AG09309 (cell line): ENCODE measurements at places on chromosomes 5 and 9.

DNA sequence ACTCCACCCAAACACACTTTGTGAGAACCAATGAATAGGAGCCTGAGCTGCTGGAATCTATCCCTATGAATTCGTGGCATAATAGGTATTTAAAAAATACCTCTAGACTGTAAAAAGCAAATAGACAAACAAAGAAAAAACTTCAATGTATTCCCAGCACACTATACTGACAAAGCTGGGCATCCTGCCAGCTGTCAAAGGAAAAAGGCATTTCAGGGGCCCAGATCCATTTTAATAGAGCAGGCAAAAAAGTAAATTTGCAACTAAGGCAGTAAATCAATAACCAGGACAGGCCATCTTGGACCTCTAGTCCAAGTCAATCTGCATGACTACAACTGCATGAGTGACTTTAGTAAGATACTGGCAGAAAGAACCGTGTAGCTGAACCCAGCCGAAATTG lies 25.6 kb upstream of the LARP1 start:
- no peak for DNase-seq

DNA sequence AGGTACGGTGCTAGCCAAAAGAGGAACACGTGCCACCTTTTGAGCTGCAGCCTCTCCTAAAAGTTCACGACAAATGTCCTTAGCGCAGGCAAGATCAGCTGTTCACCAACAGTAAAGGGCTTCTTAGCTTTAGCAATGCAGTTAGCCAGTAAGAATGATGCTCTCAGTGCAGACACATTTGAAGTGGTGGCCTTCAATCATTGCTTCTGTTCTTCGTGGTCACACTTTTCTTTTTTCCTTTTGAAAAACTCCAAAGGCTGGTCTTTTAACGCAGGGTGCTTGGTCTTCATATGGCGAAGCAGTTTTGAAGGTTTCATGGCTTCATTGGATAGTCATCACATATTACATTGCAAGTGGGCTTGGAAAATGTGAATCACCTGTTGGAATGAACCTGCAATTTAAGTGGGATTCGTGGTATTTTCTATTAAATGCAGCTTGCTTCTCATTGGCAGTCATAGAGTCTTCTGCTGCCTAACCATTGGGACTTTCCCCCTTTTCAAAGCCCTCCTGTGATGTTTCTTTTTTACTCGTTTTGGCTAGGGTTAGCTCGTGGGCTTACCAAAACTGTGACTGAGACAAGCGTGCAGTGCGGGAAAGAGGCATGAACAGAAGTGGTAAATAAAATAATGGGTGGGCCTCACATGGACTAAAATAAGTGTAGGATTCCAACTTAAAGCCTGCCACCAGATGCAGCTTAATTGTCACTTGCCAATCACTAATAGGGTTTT lies 100.9 kb downstream of the MRPL36 start:
- no peak for DNase-seq

DNA sequence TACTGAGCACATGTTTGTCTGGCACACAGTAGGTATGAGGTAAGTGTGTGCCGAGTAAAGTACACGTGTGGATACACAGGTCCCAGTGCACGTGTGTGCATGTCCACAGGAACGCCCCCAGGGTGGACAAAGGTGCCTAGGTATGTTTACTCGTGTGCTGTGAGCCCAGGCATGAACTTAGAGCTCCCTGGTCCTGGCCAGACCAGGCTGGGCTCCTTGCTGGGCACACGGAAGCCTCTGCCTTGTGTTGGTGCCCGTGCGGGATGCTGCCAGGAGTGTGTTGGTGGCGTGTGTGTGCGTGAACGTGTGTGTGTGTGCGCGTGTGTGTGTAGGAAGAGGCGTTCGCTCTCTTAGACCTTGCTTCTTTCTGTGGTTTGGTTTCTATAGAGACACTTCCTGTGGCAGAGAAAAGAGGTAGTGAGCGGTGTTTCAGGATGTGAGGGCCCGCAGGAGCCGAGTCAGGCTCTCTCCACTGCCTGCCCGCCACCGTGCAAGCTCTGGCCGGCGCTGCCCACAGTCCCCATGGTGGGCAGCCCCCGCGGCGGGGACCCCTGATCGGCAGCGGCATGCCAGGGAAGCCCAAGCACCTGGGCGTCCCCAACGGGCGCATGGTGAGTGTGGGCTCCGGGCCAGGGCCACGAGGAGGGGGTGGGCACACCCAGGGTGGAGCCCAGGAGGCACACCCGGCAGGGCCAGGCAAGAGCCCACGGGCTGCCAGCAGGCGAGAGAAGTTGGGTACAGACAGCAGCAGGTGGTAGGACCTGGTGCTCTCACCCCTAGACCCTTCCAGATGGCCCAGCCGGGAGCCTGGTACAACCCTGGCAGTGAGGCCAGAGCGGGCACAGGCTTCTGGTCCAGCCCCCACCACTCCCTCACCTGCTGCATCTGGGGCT lies at the start of gene RGS14:
RGS14 (plus strand) TSS at position 466 of the 893 bp plus-strand sequence; CDS start at position 567, 101 bp downstream.
- no peak for DNase-seq

DNA sequence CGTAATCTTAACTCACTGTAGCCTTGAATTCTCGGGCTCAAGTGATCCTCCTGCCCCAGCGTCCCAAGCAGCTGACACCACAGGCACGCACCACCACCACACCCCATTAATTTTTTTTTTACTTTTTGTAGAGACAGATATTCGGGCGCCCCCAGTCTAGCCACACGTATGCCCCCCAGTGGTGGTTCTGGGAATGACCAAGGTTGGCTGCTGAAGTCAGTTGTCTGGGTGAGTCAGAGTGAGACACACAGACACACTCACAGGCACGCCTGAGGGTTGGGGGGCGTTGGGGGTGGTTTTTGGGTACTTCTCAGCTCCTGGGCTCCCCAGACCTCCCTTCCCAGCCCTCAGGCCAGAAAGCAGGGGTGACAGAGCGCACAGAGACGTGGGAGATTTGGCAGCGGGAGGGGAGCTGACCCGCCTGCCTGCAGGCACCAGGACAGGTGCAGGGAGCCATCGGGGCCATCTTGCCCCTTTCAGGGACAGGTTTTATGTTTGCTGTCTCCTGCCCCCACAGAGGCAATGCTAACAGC lies 4.2 kb upstream of the ENTPD8 start:
- DNase-seq, result peak; percentile 18

DNA sequence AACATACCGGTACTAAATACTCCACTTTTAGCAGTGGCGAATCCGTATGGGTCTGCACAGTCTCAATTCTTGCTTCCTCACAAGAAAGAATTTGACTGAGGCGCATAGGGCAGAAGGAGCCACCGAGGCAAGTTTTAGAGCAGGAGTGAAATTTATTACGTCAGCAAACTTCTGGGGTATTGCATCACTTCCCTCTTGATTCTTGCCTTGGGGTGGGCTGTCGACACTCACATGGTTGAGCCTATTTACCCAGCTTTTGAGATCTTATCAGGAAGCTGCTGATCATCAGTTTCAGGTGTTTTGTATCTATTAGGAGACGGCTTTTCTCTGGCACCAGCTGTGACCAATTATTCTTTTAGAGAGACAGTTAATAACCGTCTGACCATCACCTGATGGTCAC lies 111.5 kb upstream of the CCNH start:
- no peak for DNase-seq

- DNase-seq, result no peak
These were observed 20.3 kb upstream of the MATR3 start for GRCh38 chr5:139273322-139273571.

DNA sequence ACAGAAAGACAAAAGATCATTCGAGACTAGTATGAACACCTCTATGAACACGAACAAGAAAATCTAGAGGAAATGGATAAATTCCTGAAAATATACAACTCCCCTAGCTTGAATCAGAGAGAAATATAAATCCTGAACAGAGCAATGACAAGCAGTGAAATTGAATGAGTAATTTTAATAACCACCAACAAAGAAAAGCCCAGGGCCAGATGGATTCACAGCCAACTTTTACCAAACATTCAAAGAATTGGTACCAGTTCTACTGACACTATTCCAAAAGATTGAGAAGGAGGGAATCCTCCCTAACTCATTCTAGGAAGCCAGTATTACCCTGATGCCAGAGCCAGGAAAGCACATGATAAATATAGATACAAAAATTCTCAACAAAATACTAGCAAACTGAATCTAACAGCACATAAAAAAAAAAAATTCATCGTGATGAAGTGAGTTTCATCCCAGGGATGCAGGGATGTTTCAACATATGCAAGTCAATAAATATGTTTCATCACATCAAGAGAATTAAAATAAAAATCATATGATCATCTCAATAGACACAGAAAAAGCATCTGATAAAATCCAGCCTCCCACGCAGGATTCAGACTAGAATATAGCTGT lies 25.2 kb upstream of the PTGER4 start:
- no peak for DNase-seq

GRCh38 chr9:16516891-16517290 lies 353.6 kb downstream of the BNC2 start:
- no peak for DNase-seq

- no peak for DNase-seq
These were observed 29.8 kb downstream of the PCDHAC2 start for GRCh38 chr5:140996060-140996459.

- no peak for DNase-seq
These were observed 196.4 kb upstream of the NUDT12 start for GRCh38 chr5:103758996-103759395.

DNA sequence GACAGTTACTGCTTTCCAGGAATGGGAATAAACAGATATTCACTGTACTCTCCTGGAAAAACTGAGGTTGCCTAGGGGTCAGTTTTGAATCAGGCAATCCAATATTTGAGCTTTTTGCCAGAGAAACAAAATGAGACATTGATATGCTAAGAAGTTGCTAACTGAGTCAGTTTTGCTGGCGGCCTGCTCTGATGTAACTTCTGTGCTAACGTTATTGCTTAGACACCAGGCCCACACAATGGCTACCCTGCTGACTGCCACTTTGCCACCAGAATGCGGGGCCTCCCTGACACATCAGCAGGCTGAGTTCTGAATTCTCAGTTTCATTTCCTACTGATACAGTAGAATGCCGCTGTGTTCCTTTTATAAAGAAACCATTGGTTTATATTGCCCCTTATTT lies 18.2 kb upstream of the ZNF618 start:
- no peak for DNase-seq

DNA sequence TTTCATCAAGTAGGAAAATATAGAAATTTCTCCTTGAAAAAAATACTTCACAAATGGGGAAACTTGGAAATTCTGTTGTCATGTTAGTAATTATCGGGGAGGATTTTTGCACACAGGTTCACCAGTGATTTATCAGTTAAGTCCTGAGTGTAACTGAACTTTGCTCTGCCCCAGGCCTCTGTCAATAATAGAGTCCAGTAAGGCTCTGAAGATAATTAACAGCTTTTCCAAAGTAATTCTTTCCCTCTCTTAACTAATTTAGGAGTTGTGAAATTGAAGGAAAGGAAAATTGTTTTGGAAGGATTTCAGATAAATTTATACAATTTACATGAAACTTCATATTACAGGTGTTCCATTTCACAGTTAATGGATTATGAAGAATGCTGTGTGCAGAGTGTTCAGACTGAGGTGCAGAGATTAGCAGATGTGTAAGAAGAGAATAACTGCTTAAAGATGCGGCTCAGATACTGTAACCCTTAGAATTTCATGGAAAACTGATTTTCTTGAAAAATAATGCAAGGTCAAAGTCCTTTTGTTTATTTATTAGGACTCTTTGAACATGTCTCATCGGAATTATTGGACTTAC lies 2.9 kb upstream of the AGXT2 start:
- DNase-seq, result no peak

DNA sequence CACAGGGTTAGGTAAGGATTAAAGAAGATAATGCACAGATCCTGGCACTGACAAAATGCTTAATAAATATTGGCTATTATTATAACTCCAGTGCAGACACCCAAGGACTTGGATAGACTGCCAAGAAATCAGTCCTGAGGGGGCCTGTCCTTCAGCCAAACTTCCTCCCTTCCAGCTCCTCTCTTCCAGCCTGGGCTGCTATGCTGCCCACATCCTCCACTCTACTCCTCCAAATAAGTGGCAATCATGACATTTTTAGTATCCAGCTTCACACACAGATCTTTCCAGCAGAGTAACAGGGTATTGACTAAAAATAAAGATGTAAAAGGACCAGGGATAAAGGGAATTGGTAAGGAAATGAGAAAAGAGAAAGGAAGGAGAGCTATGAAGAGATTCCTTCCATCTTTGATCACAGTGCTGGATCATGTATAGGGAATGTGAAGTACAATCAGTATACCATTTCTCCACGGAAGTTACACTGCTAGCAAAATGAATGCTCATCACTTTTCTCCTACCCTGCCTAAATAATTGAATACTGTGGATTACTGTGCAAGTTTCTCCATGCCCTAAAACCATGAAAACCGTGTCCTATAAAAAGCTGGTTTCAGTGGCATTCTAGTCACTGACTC lies 136.0 kb upstream of the OSMR start:
- no peak for DNase-seq
